Foreskin keratinocyte (primary cell): ENCODE measurements at places on chromosomes 12 and 14.

DNA sequence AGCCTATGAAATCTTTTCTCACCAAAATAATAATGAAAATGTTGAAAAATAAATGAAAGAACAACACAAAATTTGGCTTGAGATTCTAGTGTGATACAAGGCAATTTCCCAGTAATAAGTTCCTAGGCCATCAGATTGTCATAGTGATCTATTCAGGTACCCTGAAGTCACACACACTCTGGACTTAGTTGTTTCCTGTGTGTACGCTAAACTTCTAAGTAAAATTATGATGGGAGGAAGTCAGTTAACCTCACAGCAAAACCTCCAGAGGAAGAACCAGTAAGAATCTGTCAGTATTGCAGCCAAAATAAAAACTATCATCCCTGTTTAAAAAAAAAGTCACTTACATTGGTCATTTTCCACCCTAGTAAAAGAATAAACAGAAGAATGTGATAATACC, 81.9 kb downstream of the DBX2 start:
- no peak for DNase-seq

DNA sequence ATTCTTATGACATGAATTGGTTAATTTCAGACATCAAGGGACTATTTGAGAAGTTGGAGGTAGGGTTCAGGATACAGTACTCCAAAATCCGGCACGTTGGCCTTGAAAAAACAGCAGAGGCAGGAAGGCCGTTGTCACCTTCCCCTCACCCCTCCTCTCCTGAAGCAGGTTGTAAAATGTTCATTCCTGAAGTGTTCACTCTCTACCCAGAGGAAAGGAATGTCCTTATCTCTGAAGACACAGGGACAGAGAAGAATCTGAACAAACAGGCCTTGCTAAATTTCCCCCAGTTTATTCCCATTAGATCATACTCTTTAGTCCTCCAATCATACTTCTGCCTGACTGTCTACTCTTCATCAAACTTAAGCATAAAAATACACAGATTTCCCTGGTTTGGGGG, 313.6 kb downstream of the ZFP36L1 start:
- no peak for DNase-seq

DNA sequence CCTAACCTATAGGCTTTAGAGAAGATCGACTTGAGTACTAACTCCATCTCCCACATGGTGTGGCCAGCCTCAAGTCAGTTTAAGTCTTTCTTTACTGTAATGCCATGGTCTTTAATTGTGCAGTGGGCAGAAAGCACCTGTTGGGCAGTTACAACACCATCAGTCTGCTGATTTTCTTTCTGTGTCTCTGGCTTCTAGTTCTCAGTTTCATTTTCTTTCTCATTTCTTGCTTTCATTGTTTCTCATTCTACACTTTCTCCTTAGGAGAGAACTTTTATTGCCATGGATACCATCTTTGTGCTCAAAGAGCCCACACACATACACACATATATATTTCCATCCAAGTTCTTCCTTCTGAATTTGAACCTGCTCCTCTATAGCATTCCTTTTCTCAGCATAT, 96.1 kb upstream of the SLC16A7 start:
- DNase-seq = no peak

DNA sequence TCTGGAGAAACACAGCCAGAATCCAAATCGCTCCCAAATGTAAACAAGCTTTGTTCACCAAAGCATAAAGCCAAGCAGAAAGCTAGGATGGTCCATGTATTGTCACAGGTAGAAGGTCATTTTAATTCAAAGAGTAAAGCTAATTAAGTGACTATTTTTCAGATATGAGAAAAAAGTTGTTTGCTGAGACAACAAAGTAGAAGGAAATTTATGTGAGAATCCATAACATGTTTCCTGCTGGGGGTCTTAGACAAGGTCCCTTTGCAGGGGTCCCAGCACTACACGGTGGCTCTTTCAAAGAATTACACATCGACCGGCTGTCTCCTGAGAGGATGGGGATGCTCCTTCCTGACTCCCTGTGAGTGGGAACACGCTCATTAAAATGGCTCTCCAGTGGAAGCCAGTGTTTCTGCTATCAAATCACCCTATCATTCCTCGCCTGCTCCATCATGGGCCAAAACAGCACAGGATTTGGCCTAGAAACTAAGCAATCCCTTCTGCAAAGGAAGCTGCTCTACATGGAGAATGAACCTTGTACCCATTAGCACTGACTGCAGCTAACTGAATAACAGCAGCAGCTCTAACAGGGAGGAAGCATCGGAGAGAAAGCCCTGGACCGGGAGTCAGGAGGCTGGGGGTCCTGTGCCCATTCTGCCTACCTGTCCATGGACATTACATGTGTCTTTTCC, 175.3 kb downstream of the STXBP6 start:
- no peak for DNase-seq

DNA sequence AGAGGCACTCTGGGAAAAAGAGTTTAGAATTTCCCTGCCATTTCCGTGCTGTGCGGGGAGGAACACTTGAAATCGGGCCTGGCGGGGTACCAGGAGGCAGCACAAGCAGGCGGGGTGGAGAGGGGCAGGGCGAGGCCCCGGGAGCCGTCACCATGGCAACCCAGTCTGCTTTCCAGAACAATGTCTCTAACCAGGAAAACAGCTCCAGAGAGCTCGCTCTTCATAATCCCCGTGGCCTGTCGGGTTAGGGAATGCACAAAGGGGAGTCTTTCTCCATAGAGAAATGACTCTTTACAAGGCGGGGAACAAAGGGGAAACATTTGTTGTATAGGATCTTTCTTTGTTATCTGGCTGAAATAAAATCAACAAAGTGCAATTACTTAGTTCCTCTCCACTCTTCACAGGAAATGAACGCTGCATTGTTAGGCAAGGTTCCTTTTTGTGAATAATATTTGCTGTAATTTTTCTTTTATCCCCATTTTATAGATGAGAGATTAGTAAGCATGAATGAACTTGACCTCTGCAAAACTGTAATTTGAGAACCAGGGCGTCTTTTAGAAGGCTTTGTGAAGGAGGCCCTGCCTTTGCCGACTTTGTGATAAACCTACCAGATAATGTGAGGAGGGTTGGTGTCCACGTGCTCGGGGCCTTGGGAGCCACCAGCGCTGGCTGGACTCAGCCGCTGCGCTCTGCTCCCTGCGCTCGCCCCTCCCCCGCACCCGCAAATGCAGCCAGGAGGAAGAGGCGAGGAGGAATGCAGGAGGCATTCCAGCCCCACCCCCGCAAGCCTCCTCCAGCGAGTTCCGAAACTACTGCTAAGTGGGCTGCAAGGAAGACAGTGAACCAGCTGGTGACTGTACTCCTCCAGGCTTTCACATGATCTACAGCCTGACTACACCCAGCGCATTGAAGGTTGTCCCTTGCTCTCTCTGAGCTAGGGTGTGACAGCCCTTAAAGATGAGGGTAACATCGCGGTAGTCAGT, 105.2 kb upstream of the ATF7IP start:
- DNase-seq = peak; percentile 94
